ENCODE measurements at places on chromosomes 12 and 14.

DNA sequence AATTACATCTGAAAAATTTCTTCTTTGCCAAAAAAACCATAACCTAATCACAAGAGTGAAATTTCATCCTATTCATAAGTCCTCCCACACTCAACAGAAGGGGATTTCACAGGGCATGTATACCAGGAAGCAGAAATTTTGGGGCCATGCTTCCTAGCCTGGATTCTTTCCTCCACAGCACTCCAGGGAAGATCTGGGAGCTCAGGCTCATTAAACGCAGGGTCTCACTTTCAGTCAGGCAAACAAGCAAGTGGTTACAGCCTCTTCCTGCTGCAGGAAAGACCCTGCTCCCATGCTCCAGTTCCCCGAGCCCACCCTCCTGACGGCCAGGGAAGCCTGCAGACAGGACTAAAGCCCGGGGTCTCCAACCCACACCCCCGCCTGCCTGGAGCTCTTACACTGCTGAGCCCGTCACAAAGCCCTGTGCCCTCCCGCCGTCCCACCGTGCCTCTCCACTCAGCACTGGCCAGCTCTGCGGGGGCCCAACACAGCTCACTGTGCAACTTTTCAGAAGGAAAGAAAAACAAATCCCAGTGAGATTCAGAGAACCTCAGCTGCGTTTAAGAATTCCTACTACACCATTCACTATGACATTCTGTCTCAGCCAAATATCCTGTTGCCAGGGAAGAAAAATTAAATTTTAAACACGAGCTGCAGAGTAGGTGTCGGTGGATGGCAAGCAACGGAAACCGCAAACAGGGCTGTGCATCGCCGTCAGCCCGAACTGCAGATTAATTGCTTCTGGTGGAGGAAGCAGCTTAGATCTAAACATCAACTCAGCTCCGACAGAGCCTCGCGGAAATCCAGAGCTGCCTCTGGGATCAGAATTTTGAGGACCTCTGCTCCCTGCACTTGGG lies 106.7 kb upstream of the SFSWAP start:
- no peak for DNase-seq

- no peak for DNase-seq
Observed at GRCh38 chr14:69318901-69319475, 59.0 kb downstream of the GALNT16 start.

- DNase-seq = peak; percentile 18
Observed at GRCh38 chr12:49264466-49264872, 413 bp upstream of the TUBA1C start.

DNA sequence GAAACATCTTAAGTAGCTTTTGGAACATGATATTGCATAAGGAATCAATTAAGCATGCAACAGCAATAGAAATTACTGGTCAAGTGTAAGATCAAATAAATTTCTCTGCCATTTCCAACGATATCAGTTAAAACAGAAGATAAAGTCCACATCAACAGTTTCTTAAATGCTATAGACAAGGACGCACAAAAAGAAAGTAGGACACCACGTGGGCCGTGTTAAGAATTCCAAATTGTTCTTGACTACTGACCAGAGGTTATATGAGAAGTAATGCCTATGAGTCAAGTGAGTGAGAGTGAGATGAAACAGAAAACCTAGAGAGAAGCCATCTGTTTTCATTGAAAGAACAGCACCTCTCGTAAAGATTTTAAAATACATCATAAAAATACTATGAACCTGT lies 318.2 kb downstream of the TMEM117 start:
- no peak for DNase-seq

- no peak for DNase-seq
Observed at GRCh38 chr12:53973236-53974042, 513 bp downstream of the HOXC11 start.

DNA sequence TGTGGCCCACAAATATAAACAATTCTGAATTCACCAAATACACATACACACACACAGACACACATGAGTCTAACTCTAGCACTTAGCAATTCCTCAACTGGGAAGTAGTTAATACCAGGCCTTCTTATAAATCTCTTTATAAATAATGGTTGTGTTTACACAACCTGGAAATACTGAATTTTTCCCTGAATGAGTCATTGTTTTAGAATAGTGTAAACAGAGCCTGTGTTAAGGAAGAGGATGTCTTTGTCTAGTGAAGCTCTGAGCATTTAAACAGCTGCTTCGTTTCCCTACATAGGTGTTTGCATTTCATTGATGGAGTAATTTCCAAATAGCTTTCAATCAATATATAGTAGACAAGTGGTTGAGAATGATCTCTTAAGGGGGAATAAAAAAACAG lies 218.8 kb downstream of the BTG1 start:
- no peak for DNase-seq

DNA sequence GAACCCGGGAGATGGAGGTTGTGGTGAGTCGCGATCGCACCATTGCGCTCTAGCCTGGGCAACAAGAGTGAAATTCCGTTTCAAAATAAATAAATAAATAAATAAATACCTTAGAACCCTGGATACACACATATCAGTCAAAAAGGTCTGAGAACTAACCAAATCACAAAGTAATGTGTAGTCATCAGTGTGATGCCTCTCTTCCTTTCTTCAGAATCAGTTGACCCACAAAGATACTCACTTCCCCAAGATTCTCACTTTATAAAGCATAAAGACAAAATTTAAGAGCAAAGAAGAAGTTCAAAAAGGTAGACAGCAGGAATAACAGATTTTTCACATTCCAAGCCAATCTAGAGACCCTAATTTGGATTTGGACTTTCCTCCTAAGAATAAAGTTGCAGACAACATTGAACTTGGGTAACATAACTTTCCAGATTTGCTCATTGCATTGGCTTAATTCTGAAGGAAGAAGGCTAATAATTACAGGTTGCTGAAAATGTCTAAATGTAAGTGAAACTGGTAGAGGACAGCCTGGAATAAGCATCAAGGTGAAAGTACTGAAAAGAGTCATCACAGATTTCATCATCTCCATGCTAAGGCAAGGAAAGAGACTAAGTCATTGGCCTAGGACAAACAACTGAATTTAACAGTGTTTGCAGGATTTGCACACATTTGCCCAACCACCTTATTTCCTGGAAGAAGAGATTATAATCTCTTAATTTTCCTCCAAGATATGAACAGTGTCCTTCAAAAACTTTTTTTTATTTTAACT lies 17.4 kb downstream of the TMED10 start:
- DNase-seq = peak; percentile 9

DNA sequence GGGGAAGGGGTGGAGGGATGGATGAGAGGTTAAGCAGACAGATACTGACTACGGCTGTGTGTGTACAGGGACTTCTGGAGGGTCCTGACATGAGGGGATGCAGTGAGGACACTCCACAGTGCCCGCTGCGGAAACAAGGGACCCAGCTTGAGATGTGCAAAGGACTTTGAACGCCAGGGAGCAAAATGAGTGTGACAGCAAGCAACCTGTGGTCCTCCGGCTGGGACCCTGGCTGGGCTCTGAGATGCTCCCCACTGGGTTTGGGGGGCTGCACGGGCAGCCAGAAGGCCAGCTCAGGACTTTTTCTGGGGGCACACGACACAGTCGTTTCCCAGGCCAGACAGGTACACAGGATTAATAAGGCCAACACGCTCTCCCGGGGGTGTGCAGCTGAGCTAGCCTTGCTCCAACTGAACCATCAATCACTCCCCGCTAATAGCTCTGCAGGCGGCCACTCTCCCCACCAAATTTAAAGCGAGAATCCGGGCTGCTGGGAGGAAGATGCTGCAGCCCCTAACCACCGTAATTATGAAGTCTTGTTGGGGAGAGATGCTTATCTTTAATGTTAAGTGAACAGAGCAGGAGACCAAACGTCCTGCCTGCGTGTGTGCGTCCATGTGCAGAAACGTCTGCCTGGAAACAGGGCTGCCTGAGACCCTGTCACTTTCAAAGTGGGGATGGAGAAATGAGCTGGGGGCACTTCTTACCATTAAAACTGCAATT lies 51.6 kb upstream of the DLK1 start:
- no peak for DNase-seq

DNA sequence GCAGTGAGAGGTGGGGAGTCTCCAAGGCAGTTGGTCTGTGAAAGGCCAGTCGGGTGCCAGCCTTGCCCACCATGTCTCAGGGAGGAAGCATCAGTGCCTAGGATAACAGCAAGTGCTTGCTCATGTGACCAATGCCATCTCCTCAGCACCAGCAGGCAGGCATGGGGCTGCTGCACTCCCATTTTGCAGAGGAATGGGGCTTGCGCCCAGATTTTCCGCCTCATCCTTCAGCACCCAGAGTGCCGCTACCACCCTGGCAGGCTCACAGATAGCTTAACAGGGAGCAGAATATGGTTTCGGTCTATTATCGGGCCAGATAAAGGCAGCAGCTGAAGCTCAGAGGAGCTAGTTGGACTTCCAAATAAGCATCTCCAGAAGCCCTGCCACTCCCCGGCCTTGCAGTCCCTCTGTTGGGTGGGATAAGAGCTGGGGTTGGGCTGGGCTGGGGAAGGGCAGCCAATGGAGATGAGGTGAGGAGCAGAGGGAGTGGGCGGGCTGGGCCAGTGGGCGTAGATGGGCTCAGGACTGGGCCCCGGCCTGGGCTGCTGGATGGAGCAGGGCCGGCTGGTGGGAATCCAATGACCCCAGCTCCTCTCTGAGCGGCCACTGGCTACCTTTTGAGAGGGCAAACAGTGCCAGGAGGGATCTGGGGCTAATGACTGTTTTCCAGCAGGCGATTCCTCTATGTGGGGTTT lies 8.4 kb upstream of the KRT80 start:
- DNase-seq = no peak

GRCh38 chr14:90184571-90185266 lies 71.6 kb upstream of the PSMC1 start:
- no peak for DNase-seq

DNA sequence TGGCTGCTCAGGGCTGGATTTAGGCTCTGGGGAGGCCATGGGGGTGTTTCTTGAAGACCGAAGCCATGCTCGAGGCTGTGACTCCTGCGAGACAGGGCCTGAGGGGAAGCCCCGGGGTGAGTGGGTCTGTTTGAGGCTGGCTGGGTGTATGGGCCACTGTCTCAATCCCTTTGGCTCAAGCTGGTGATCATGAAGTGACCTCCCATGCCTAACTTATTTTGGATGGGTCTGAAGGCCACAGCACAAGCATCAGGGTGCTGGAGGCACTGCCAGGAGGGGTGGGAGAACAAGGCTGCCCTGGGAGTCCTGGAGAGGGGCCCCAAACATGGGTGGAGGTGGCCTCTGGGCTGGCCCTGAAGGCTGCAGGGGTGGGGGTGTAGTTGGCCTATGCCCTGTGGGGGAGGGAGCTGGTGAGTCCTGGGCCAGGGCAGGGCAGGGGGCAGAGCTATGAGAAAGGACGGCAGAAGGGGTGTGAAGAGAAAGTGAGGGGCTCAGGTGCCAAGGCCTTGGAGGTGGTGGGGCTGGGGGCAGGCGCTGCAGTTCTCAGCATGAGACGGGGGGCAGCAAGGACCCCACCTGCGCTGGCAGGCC lies 100.9 kb downstream of the KIF26A start:
- DNase-seq = no peak

- DNase-seq = no peak
Observed at GRCh38 chr14:72333357-72333756, 401.1 kb downstream of the RGS6 start.

DNA sequence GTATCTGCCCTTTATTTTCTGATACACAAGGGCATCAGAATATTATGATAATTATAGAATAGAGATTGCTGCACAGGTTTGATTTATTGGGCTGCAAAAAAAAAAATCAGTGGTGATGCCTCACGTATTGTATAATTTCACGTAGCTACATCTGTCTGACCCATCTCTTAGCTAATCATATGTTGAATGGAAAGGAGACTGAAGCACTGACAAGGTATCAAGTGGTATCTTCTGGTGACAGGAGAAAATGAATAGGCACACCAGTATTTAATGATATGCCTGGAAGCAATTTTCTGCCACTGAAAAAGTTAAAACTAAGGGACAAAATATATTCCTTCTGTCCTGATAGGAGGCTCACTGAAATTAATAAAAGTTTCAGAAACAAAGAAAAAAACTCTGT lies 837.2 kb upstream of the FBXO33 start:
- no peak for DNase-seq

DNA sequence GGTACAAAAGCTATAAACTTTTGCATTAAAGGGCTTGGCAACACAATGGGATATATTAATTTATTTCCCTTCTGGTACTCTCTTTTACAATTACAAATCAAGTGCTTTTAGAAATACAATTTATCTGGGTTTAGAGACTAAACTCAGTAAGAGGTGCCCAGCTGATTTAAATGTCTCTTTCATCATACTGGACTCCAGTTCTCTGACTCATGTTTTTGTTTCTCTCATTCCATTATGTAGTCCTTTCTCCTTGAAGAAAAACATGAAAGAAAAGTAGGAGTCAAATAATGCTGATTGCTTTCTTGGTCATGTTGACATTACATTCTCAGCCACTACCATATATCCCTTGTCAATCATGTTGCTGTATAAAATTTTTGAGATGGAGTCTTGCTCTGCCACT lies 36.3 kb upstream of the CFL2 start:
- no peak for DNase-seq

DNA sequence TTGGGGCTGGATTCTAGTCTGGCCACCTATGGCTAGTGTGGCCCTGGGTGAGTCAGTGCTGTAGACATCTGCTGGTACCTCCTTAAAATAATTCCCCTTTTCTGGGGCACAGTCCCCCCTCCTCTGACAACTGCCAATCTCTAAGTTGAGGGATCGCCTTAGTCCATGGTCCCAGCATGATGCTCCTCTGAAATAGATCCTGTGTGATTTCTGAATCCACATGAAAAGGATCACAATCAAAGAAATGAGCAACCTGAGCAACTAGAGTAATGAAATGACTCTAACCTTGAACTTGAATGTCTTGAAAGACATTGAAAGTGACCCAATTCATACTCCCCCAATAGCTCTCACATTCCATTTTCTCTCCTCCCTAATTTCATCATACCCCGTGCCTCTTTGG lies 332.5 kb downstream of the VRK1 start:
- no peak for DNase-seq

DNA sequence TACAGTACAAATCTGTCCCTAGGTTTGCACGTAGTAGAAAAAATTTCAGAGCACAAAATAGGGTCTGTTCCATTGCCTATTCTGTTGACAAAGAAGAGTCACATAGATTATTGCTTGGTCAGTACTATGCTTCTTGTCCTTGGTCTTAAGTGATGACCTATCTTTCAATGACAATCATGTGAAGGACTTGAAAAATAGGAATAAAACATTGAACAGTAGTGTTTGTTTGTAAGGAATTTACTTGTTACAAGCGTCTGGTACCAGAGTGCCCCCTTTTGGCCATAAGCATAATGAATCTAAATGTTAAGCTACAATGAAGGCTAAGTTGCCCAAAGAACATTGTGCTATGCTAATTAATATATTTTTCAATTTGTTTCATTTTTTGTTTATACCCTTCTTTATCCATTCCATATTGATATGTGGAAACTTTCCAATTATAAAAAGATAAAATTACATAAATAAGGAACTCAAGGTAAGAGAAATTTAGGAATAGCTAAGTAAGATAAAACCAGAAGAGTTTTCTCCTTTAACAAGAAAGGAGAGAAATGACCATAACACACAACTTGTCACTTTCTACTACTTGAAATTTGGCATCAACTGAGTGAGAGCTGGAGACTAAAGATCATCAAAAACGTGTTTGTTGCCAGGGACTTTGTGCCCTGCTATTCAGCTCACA lies 204.7 kb downstream of the EPS8 start:
- DNase-seq = no peak

- no peak for DNase-seq
Observed at GRCh38 chr12:121975021-121975420, 46.7 kb upstream of the BCL7A start.
